ENCODE measurements at places on chromosomes 7 and 10. TPM values are rescaled to one million over a fixed set of nuclear protein-coding genes. Genes with fewer than 3 reads are reported as not detected.
A peak's percentile ranks its signal among the peaks of the same experiment; 100 is the strongest.

The MAGI2 gene
- 19.2 TPM for total RNA-seq

The ZNRF2 gene
- total RNA-seq = 15.0 TPM

The LIPF gene
- not detected for total RNA-seq

The SEMA3C gene
- 0.68 TPM for total RNA-seq

The RPEL1 gene
- not detected for total RNA-seq

DNA sequence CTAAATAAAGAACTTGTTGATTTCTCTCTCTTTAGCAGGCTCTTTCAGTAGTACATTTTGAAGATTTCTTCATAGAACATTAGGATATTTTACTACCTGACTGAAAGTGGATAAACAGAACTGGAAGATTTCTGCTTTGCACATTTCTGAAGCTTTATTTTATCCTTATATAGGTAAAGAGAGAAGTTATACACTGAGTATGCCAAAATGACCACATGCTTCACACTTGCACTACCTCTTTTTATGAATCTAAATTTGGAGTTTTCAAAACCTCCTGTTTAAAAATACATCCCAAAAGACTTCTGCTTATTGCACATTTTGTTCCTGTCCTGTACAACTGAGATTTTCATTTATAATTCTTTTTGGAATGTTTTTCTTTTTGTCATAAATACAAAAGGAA lies 197.4 kb upstream of the PRPS1L1 start:
- no peak for DNase-seq

- DNase-seq = peak; percentile 75
Measured at GRCh38 chr10:26214551-26215395, 1.8 kb upstream of the GAD2 start.

- DNase-seq = peak; percentile 54
Measured at GRCh38 chr7:95394370-95394769, 1.8 kb downstream of the PON3 start.

DNA sequence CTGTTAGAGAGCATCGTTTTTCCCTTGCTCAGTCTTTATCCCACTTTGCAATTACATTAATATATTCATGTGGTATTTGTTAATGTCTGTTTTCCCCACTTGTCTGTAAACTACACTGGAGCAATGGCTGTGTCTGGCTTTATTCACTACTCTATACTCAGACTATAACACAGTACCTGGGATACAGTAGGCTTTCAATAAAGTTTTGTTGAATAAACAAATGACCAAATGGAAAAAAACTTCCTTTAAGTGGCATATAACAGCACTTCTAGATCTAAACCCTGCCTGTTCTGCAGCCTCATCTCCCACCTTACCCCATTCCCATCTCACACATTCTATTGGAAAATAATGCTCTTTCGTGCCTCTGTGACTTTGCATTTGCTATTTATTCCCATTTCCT lies 57.3 kb upstream of the SPOCK2 start:
- DNase-seq = no peak

- peak; percentile 89 for DNase-seq
Measured at GRCh38 chr10:100827819-100828737, 82.7 kb downstream of the PAX2 start.

DNA sequence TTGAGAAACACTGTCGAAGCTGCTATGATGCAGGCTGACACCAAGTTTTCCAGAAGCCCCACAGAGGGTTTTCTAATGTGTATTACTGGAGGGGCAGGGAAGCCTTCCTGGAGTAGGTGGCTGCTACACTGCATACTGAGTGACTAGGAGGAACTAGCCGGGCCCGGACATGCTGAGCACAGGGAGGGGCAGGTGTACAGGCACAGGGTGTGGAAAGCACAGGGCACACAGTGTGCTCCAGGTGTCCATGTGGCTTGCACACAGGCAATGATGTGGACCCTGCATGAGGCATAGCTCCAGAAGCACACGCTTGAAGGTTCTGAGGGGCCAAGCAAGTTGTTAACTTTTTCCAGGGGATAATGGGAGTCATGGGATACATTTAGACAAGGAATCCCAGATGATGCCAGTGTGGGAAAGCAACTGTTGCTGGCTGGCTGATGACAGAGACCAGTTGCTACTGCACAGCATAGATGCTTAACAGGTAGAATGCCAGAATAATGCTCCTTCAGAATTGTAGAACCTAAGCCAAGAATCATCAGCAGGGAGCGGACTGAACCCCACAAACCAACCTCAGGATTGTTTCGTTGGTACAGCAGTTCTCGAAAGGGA lies 14.6 kb downstream of the DHX32 start:
- DNase-seq = no peak

DNA sequence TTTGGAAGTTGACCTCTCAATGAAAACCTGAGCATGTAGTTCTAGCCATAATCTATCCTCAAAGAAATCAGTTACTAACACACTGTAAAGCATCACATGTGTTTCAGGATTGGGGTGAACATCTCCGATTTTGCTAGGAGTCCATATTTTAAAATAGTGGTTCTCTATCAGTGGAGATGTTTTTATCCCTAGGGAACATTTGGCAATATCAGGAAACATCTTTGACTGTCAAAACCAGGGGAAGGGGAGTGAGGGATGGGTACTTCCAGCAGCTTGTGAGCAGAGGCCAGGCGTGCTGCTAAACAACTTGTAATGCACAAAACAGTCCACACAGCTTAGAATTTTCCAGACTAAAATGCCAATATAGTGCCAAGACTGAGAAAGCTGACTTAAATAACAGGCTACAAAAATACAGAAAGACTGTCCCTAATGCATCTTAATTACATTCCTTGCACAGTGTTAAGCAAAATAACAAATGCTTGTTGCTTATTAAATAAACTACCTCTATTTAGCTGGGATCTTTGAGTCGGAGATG lies 120.9 kb downstream of the CRPPA start:
- no peak for DNase-seq
